ENCODE measurements at places on chromosomes 6 and 20.

- DNase-seq: no peak
These were observed 46.6 kb upstream of the SLC9A8 start for GRCh38 chr20:49765846-49766541.

GRCh38 chr6:155013457-155013876 lies 18.4 kb downstream of the TIAM2 start:
- DNase-seq: no peak

DNA sequence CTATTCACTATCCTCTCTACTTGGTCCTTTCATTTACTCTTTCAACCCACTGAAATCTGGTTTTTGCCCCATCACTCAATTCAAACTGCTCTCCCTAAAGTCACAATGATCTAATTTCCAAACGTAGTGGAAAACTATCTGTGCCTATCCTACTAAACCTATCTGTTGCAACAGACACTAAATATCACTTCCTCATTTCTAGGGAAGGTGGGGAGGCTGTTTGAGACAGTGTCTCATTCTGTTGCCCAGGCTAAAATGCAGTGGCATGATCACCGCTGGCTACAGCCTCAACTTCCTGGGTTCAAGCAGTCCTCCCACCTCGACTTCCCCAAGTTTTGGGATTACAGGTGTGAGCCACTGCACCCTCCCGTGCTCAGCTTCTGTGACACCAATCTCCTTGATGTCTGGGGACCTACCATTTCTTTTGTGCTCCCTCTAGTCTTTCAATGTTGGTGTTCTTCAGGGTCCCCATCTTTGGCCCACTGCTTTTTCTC lies 8.8 kb downstream of the RANBP9 start:
- no peak for DNase-seq

- DNase-seq: no peak
These were observed 94.9 kb downstream of the TASP1 start for GRCh38 chr20:13543783-13544182.

- DNase-seq: no peak
These were observed 63.4 kb downstream of the ARID1B start for GRCh38 chr6:156840606-156841005.

GRCh38 chr6:20805021-20805420 lies 270.8 kb downstream of the CDKAL1 start:
- no peak for DNase-seq

GRCh38 chr20:419556-420165 lies 11.6 kb downstream of the RBCK1 start:
- no peak for DNase-seq

GRCh38 chr6:7650878-7651277 lies 60.9 kb downstream of the SNRNP48 start:
- no peak for DNase-seq

- no peak for DNase-seq
These were observed 51.5 kb downstream of the SLC35F1 start for GRCh38 chr6:117958536-117958935.

DNA sequence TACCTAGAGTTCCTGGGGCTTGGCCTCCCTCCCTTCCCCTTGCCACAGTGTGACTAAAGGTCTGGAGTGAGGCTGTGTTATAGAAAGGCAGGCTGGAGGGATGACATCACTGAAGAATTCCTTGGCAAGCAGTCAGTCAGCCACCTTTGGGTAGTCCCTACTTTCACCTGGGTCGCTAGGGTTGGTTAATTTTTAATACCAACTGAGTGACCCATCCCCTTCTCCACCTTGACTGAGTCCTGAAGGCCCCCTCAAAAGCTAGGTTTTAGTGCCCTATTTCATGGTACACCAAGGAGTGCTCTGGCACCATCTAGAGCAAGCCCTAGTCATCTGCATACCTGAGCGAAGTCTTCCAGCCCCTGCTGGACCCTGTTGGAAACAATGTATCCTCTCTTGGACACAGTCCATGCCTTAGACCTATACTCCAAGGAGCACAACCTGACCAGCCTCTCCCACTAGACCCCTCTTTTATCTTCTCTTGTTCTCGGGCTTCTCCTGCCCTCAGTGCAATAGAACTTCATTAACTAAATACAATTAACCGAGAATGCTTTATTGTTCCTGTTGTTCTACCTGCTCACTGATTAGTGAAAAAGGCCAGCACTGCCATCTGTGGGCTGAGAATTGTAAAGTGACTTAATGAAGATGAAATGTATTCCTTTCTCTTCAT lies 44.6 kb downstream of the RIN2 start:
- DNase-seq: no peak

- no peak for DNase-seq
These were observed 128.5 kb upstream of the CDYL start for GRCh38 chr6:4647414-4648365.

GRCh38 chr6:119966484-119966883 lies 616.9 kb upstream of the MAN1A1 start:
- no peak for DNase-seq

DNA sequence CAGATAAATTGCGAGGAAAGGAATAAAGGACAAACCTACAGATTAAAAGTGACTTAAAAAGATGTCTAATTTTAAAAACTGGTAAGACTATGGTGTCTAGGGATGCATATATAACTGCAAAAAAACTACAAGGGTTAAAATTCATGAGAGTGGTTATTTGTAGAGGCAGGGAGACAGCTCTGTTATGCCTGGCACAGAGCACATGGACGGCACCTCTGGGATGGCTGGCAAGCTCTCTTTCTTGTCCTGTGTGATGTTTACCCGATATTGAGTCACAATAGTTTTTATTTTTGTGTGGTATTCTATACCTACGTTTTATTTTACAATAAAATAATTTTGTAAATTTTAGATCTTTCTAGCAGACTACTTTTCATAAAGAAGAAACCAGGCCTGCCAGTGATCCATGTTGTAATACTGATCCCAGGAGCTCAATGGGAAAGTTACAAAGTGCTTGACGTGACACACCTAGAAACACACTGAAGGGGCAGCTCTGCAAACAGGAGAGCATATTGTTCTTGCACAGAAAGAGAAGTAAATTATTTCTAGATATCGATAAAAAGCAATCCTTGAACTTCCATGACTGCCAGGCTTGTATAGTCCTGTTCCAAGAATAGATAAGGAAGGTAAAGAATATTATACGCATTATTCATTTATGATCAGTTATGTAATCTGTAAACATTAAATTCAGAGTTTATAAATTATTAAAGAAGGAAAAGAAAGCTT lies 290.0 kb downstream of the PTPRK start:
- DNase-seq: no peak

DNA sequence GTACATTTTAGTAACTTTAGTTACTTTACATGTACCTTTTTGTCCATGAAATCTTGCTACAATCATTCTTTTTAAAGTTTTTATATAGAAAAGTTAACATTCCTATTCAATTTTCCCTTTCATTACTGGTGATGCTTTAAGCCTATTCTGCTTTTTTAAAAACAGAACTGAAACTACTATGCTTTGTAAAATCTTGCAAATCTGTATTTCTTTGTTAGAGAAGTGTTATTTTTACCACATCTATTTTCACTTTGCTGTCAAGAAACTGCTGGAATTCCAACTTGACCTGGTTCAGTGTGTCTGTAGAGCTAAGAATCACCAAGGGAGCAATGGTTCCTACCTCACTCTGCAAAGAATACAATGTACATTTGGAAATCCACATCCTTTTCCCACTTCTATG lies 21.8 kb upstream of the SAMD5 start:
- no peak for DNase-seq
